ENCODE measurements at places on chromosomes 7 and 10.

DNA sequence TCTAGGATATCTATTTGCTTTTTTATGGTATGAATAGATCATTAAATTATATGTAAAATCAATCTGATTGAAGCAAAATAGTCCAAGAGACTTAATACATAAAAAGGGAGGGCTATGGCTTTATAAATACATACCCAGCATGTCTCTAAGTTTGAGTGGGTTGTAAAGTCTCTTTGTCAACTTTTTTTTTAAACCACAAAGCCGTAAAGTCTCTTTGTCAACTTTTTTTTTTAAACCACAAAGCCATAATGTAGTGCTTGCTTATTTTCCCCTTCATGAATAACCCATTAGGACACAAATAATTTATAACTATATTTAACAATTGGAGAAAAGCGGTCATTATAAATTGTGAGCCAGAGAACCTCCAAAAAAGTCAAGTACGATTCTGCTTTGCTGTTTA lies 5.7 kb downstream of the HECTD2 start:
- DNase-seq = no peak

DNA sequence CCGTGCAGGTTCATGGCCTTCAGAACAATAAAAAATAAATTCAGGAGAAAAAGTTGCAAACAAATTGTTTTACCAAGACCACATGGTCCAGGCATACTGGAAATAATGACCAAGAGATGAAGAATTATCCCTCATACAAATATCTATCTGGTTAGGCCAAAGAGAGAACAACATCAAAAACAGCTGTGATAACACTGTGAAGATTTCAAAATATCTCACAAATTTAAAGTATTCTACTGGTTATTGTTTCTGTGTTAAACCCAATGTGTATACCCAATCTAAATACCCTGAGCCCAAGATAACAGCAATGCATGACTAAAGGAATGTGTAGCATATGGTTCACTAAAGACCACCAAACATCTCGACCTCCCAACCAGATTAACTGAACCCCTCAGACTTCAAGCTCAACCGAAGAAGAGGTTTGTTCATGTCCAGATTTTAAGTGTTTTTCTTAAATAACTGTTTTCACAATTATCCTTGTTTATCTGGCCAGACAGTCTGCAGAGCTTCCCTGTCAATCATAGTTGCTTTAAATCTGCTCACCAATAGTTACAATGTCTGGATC lies 10.9 kb downstream of the OR9A2 start:
- DNase-seq = no peak

- peak; percentile 79 for DNase-seq
Measured at GRCh38 chr7:51316262-51316665, 345 bp downstream of the COBL start.

DNA sequence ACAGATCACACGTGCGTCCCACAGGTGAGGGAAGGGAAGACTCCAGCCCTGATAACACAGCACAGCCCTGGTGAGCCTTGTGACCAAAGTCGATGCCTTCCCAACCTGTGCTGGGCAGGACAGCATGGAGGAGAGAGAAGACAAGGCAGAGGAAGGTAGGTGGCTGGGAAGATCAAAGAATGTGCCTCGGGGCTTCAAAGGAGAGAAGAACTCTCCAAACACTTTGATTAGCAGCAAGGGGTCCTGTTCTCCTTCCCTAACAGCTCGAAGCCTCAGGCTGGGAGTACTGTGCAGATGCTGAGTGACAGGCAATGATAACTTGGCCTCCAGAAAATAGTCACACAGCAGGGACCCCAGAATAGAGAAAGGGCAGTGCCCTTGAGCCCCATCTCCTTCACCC lies 288.5 kb downstream of the TCERG1L start:
- DNase-seq = no peak

- DNase-seq = no peak
Measured at GRCh38 chr10:47008769-47009168, 97.5 kb downstream of the PTPN20 start.

GRCh38 chr7:475951-476441 lies 43.6 kb downstream of the PDGFA start:
- no peak for DNase-seq

GRCh38 chr7:46604241-46604661 lies 683.2 kb upstream of the IGFBP3 start:
- DNase-seq = no peak

GRCh38 chr10:44383749-44384600 lies 922 bp downstream of the CXCL12 start:
- no peak for DNase-seq
